Stimulated activated CD4-positive, alpha-beta T cell treated with anti-CD3 and anti-CD28 coated beads, Interleukin-12 subunit alpha, Interleukin-12 subunit beta, amount 100 ng/mL, for 4 hours (primary cell): ENCODE measurements at places on chromosomes 5 and 9.

DNA sequence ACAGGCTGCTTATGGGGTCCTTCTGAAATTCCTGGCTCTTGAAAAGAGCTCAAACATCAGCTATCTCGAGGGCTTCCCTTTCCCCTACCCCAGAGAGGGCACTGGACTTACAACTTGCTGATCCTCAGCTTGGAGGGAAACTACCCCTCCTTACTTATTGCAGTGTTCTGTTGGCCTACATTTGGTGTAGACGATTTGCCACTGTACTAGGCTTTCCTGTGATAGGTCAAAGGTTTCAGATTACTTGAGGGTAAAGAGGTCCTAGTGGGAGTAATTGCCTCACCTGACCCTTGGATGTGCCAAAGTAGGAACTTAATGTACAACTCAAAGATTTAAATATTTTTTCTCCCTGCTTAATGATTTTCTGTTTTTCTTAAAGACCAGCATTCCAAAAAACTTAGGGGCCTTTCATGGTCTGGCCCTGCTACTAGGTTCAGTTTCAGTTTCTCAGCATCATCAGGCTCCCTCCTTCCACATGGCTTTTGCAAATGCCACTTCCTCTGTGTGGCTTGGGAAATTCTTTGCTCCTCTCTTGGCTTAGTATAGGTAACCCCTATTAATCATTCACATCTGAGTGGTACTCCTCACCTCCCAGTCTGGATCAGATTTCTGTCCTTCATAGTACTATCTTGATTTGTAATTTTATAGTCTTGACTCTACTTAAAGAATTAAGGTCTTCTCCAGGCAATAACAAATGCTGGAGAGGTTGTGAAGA, 32.4 kb downstream of the CYSTM1 start:
- no peak for DNase-seq

GRCh38 chr5:111153945-111154344, 61.8 kb downstream of the WDR36 start:
- DNase-seq = no peak

GRCh38 chr9:127531676-127532075, 80.4 kb downstream of the LRSAM1 start:
- DNase-seq = no peak

- peak; percentile 32 for DNase-seq
Measured at GRCh38 chr5:150001660-150002486, 1.3 kb downstream of the HMGXB3 start.

DNA sequence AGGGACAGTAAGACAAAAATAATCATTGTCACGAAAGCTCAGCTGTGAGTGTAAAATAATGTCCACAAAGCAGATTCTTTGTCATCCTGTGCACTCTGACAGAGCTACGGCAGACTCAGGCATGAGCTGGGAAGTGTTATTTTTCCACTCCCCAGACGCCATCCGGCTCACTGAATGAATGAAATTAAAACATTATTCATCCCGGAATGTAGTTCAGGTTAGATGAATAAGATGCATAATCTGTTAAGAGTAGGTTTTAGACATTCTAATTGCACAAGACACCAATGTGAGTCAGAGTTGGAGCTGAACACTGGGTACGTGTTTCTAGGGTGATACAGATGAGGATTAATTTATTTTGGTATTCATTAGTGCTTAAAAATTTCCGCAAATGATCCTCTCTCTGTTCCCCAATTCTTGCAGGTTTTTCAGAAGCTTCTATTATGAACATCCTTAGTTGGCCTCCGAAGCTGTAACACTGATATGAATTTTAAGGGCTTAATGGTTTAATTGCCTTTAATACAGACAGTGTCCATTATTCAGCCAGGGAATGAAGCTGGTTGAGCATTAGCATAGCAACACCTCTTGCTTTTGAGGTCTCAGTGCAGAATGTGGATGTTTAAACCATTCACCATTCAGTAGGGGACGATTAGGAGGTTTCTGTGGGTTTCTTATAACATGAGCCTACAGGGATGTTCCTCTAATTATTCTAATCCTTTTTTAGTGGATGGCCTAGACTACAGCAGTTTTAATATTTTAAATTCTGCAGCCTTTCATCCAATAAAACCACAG, 65.6 kb upstream of the FRRS1L start:
- DNase-seq = no peak

DNA sequence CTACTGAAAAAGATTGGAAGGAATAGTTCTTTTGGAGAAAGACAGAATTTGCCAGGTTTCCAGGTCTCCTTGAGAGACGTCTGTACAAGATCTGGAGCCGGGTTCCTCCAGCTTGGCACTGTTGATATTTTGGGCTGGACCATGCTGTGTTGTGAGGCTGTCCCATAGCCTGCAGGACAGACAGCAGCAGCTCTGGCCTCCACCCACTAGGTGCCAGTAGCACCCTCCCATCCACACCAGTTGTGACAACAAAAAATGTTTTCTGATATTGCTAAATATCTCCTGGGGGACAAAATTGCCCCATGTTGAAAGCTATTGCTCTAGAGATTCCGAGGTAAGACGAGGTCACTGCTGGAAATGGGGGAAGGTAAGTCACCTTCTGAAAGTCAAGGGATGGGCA, 287.7 kb upstream of the DAP start:
- DNase-seq = no peak

- DNase-seq = peak; percentile 48
Measured at GRCh38 chr9:126704157-126704891, 90.6 kb downstream of the LMX1B start.

- DNase-seq = peak; percentile 50
Measured at GRCh38 chr5:35853631-35854030, 3.1 kb upstream of the IL7R start.

GRCh38 chr5:137056676-137057075, 442.4 kb downstream of the SPOCK1 start:
- DNase-seq = no peak

GRCh38 chr9:89657295-89657694, 52.5 kb downstream of the GADD45G start:
- no peak for DNase-seq

DNA sequence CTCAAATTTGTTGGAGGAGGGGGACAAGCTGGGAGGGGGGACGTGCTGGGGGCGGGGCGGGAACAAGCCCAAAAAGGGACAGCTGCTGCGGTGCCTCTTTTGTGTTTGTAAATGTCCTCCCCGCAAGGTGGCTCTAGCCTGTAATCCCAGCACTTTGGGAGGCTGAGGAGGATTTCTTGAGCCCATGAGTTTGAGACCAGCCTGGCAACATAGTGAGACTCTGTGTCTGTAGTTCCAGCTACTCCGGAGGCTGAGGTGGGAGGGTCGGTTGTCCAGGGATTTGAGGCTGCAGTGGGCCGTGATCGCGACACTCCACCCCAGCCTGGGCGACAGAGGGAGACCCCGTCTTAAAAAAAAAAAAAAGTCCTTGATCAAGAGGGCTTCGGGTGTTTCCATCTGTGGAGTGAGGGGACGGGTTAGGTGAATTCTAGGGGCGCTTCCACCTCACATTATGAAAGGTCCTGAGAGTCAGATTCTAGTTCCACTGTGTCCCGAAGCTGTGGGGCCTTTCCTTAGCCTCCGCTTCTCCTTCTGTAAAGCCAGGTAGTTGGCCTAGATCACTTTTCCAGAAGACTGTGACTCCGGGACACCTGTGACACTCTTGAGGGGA, 779 bp upstream of the CTNNA1 start:
- DNase-seq = no peak

DNA sequence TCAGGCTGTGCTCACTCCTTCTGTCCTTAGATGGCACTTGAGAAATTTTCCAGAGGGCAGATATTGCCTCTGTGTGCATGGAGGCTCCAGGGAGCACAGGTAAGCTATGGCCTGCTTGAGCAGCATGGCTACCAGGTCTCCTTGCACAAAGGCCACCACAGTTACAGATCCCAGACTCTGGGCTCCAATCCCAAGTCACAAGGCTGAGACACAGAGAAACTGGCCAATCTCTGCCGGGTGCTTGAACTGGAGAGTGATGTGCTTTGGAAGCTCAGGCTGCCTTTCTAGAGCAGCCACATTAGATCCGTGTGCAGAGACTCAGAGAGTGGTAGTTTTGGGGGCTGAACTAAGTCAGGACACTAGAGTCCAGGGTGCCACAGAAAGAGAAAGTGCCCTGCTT, 145.7 kb downstream of the SEMA6A start:
- no peak for DNase-seq

DNA sequence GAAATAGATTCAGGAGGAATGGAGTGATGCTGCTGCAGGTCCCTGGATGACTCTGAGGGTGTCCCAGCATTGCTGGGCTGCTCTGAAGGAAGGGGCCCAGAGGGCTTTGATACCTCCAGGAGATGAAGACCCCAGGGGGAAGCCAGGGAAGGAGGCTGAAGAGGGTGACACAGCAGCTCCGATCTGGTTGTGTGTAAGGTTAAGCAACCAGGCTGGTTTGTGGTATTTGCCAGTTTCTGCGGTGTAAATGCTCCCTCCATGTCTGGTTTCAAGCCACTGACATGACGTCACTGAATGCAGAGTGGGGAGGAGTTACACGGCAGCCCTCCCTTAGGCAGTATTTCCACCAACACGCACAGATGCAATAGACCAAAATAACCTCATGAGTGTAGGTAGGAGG, 40.0 kb upstream of the ORM1 start:
- DNase-seq = no peak

GRCh38 chr5:10581867-10582511, 18.1 kb downstream of the ANKRD33B start:
- DNase-seq = no peak

DNA sequence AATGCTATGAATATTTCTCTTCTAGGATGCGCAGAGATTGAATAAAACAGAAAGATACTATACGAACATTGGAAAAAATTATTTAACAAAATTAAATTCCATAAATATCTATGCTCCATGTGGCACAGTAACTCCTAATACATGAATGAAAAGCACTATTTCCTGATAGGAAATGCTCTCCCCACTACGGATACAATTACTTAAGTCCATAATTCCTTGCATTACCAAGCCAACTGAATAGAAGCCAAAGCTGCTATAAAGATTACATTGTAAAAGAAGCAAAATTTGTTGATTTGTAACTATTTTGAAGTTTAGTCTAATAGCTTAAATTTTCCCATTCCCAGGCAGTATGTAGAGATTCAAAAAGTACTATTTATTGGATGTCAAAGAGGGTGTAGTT, 61.8 kb upstream of the SNX2 start:
- DNase-seq = no peak

GRCh38 chr9:13621872-13622564, 342.5 kb upstream of the MPDZ start:
- DNase-seq = no peak

GRCh38 chr9:137277329-137278041, at the start of gene TOR4A:
Gene TOR4A, plus strand, starts transcription at chr9:137277726. Its CDS starts 964 bp downstream, at chr9:137278690.
- no peak for DNase-seq

GRCh38 chr5:155726267-155726666, 600.7 kb upstream of the SGCD start:
- DNase-seq = no peak

- no peak for DNase-seq
Measured at GRCh38 chr9:93090091-93090655, 5.8 kb upstream of the CARD19 start.

- no peak for DNase-seq
Measured at GRCh38 chr9:104772714-104773510, 9.0 kb downstream of the NIPSNAP3B start.

DNA sequence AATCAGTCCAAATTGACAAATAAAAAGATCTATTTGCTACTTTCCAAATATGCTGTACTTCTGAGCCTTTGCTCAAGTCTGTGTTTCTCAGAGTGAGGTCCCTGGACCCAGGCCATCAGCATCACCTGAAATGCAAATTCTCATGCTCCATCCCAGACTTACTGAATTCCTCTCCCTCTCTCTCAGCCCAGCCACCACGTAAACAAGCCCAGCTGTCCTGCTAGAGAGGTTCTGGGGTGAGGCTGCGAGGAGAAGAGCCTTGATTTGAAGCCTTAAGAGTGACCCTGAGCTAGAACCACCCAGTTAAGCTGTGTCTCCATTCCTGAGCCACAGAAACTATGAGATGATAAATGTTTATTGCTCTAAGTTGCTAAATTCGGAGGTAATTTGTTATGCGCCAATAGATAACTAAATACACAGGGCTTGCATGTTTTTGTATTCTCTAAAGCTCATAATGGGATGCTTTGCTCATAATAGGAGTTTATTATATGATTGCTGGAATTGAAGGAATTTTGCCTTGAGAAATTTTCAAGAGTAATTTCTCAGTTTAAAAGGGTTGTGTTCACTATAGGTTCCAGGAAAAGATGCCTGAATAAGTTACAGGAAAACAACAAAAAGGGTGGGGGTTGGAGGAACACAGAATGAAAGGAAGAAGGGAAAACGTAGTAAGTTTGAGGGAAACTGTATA, 98.9 kb upstream of the SPATA31D4 start:
- DNase-seq = no peak

DNA sequence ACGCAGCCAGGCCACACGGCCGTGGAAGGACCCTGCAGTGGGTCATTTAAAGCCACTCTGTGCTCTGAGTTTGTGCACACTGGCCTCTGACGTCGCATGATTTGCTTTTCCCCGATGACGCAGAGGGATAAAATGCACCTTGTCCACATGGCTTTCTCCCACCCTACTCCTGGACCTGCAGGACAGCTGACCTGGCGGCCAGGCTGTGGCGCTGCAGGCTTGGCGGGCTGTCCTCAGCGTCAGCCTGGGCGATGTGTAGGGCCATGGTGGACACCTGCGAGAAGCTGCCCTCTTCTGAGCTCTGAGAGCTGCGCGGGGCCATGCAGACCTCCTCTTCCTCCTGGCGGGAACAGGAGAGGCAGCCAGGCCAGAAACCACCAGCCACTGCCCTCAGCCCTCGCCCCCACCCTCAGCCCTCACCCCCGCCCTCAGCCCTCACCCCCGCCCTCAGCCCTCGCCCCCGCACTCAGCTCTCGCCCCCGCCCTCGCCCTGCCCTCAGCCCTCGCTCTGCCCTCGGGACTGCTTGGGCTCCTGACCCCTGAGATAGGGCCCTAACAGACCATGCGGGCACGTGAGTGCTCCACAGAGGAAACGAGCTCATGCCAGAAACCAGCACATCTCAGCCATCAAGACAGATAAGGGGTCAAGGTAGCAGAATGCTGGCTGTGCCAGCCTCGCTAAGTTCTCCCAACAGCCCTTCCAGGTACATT, 20.0 kb upstream of the SCGB3A1 start:
- DNase-seq = no peak

- DNase-seq = no peak
Measured at GRCh38 chr5:37436146-37436934, 57.2 kb downstream of the WDR70 start.

DNA sequence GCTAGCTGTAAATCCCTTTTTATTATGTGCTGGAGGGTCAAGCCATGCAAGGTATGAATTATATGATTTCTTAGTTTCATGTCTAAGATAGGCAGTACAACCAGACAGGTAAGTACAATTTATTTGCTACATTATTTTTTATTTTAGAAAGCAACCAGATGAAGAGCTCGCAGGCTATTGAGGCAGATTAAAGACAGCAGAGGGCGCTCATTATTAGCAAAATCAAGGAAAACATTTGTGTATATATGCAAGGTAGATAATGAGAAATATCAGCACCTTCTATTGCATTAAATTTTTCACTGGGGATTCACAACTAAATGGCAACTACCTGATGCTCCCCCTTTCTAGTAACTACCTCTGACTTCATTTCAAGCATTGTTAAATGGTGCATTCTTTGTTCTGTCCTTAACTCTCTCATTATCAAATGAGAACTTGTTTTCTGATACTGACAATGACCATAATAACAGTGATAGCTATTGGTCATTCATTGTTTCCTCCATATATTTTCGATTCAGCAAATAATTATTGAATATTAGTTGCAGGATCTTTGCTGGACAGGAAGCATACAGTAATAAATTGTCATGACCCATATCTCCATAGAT, 8.6 kb downstream of the SCGB3A2 start:
- DNase-seq = no peak

GRCh38 chr5:158811921-158812320, 287.8 kb downstream of the EBF1 start:
- DNase-seq = no peak
